ENCODE measurements at places on chromosomes 7 and 10.

GRCh38 chr7:94064541-94065191 lies 60.5 kb upstream of the BET1 start:
- peak; percentile 21 for DNase-seq

GRCh38 chr7:4906682-4907081 lies 23.2 kb upstream of the RADIL start:
- DNase-seq = no peak

- DNase-seq = no peak
Observed at GRCh38 chr10:59148701-59149100, 27.7 kb upstream of the PHYHIPL start.

DNA sequence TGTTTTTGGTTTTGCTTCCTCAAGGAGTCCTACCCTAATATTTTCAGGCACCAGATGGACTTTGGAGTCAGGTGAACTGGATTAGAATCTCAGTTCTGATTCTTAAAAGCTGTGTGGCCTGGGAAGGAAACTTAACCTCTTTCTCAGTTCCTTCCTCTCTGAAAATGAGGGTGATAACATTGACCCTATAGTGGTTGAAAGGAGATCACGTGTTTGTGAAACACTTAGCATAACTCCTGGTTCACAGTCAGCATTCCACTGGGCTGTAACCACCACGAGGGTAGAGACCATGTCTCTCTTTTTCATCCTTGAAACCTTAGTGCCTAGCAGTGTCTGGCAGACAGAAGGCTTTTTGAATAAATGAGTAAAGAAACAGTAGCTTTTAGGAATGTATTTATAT lies 16.7 kb downstream of the LSMEM1 start:
- no peak for DNase-seq

GRCh38 chr10:48199580-48200377 lies 74.7 kb downstream of the FRMPD2 start:
- DNase-seq = peak; percentile 82

DNA sequence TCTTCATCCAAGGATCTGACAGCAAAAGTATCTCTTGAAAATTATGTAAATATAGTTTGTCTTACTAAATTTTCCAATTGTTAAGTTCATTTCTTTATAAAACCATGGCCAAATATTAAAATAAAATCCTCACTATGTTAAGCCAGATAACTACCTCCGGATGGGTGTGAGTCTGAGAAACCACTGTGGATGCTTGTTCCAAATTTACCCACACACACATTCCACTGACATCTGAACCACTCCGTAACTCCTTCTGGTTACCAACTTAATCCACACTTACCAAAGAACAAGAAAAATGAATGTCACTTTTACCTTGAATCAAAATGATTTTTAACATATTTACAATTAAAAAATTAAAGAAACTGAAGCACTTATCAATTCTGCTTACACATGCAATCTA lies 19.7 kb downstream of the CYTH3 start:
- DNase-seq = peak; percentile 72

DNA sequence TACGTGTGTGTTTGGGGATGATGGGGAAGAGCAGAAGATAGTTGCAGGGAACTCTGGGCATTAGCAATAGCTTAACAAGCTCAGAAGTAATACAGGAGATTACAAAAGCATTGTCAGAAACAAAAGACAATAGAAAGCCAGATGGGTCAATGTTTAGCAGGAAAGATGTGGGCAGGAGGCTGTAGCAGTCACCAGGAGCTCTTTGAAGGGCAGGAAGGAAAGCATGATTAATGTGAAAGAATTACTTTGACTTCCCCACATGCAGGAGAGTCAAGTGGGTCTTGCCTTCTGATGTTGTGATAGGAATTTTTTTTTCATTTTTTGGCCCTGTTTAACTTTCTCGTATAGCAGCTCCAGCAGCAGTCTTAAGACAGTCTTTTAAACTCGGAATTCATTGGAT lies 6.0 kb upstream of the SMNDC1 start:
- no peak for DNase-seq

GRCh38 chr7:80584778-80585177 lies 53.7 kb upstream of the CD36 start:
- no peak for DNase-seq

GRCh38 chr10:96337106-96337505 lies 21.7 kb downstream of the OPALIN start:
- no peak for DNase-seq

GRCh38 chr7:33517191-33517590 lies 387.8 kb downstream of the BBS9 start:
- DNase-seq = no peak

- DNase-seq = peak; percentile 37
Observed at GRCh38 chr10:48934672-48935501, 4.8 kb downstream of the LRRC18 start.

- DNase-seq = no peak
Observed at GRCh38 chr7:153475239-153475638, 577.0 kb upstream of the DPP6 start.

DNA sequence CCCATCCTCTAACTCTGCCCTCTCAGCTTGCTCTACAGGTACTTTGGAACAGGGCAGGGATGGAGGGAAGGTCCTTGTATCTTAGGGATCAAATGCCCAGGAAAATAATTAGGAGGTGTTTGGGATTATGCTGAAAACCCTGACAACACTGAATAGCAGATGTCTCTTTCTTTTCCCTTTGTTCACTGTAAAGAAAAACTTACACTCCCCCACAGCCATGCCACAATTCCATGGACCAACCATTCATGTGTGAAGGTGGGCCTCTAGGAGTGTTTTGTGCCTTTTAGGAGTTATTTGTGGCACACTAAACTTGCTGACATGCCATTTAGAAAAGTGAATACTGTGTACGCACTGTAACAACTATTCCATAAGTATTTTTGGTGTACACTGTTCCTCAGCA lies 108.1 kb downstream of the SNX10 start:
- no peak for DNase-seq

DNA sequence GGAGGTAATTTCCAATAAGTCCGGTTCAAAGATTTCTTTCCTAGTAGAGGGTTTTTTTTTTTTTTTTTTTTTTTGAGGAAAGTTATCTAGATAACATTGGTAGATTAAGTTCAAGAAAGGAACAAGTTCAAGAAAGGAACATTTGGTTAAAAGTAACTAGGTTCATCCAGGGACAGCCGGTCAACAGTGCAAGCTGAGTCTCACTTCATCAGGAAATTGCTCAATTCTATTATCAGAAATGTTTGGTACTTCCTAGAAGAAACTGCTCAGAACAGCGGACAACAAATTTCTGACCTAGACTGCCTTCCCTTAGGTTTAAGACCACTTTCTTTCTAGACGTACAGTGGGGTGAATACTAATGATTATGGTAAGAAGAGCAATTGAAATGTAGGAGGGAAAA lies 3.7 kb upstream of the IL2RA start:
- DNase-seq = no peak

GRCh38 chr7:40305229-40305628 lies 170.4 kb downstream of the SUGCT start:
- no peak for DNase-seq

DNA sequence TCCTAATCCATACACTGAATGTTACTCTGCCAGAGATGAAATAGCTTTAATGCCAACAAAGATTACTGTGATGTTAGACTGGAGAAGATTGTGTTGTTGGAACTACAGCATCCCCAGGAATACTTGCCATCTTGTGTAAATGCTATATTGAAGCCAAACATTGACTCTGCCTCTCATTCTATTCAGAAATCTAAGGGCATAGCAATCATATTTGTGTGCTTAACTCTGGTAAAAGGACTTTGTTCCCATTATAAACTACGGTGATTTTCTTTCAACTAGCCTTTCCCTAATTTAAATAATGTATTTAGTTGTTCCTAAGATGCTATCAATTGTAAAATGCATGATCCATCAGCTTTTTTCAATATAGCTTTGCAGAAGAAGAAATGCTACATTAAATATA lies 498.4 kb upstream of the LRRN3 start:
- DNase-seq = no peak

- no peak for DNase-seq
Observed at GRCh38 chr10:106910666-106911065, 253.8 kb downstream of the SORCS1 start.

GRCh38 chr10:69914398-69915214 lies 112.9 kb downstream of the COL13A1 start:
- DNase-seq = peak; percentile 70

DNA sequence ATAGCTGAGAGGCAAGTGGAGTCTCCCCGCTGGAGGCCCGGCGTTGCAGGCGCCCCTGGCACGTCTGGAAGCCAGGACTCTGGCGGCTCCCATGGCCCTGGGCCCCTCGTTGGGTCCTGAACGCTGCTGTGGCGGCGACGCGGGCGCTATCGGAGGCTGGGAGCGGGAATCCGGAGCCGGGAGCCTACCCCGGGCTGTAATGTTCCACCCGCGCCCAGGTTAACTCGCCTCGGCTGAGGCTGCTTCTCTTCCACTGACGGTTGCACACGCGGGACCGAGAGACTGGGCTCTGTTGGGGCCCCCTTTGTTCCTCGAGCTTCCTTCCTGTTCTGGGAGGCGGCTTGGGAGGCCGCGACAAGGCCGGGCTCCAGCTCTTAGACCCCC lies 1.3 kb upstream of the HOXA5 start:
- DNase-seq = no peak

- DNase-seq = no peak
Observed at GRCh38 chr7:31093282-31093681, 41.2 kb downstream of the ADCYAP1R1 start.

- DNase-seq = no peak
Observed at GRCh38 chr10:131702531-131703356, 198.1 kb upstream of the PPP2R2D start.

- no peak for DNase-seq
Observed at GRCh38 chr10:76152186-76152585, 720.8 kb downstream of the LRMDA start.

- DNase-seq = no peak
Observed at GRCh38 chr10:74072503-74072902, 74.6 kb downstream of the VCL start.

GRCh38 chr10:21022821-21023220 lies 125.7 kb upstream of the NEBL start:
- DNase-seq = no peak

DNA sequence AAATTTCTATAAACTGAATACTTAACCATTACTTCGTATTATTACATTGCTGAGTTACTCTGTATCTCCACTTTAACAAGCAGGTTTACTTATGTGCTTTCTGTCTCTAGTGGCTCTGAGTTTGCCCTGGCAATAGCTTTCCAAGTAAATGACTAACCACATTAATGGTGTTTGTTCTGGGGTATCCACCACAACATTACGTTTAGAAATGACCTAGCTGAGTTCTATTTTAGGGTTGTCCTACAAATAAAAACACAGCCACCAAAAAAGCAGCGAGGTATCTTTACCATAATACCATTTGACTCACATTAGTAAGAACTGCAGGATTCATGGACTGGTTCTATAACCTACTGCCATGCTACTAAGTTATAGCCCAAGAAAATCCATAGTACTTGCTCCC lies 83.1 kb downstream of the HIBADH start:
- DNase-seq = no peak

DNA sequence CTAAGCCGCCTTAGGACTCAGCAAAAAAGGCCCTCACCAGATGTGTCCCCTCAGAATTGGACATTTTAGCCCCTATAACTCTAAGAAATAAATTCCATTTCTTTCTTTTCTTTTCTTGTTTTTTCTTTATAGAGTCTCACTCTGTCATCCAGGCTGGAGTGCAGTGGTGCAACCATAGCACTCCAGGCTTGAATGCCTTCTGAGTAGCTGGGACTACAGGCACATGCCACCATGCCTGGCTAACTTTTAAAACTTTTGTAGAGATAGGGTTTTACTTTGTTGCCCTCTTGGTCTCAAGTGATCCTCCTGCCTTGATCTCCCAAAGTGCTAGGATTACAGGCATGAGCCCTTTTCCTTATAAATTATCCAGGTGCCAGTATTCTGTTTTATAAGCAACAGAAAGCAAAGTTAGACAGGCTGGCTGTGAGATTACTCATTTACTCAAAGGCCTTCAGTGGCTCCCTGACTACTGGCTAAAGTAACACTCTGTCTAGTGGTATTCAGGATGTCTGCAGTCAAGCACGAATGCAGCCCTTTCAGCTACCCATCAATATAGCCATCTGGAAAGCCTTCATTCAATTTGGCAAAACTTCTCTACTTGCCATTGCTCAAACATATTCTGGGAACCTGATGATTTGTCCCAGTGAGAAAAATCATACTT lies 128.6 kb downstream of the ICA1 start:
- no peak for DNase-seq
